NCI-H345 (cell line): ENCODE measurements at places on chromosomes 11 and 22.
A peak's percentile ranks its signal among the peaks of the same experiment; 100 is the strongest.

DNA sequence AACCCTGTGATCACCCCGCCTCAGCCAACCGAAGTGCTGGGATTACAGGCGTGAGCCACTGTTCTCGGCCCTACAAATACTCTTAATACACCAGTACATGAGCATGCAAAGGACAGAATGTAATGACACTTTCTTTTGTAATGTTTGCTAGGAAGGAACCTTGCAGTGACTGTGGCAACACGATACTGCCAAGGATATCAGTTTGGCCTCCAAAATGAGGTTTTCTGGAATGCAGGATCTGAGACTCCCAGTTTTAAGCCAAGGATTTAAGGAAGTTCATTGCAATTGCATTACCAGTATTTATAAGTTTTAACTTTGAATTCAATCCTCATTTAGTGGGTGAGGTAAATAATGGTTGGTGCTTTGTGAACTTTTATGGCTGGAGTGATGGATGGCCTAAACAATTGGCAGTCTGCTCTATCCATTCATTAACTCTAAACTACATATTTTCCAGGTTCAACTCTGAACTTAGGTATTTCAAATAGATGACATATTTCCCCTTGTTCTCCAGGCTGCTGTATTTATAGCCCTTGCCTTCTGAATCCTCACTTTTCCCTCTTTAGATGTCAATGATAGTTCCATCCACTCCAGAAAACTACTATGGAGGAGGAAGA lies 330.3 kb downstream of the C11orf87 start:
- no peak for DNase-seq

DNA sequence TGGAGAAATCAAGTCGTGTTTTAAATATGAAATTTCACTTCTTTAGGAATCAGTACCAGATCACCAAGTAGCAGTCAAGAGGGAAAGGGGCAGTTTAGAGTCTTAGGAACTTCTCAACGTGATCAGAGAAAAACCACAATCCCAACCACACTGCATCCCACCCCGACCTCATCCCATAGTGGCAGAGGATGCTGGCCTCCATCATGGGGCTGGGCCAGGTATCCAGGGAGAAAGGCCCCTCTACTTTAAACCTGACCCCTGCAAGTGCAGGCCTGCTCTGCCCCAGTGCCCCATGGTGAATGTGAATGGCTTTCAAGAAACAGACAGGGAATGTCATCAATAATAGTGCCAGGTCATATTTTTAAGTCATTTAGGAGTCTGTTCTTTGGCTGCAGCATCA lies 12.1 kb downstream of the CHST1 start:
- no peak for DNase-seq

DNA sequence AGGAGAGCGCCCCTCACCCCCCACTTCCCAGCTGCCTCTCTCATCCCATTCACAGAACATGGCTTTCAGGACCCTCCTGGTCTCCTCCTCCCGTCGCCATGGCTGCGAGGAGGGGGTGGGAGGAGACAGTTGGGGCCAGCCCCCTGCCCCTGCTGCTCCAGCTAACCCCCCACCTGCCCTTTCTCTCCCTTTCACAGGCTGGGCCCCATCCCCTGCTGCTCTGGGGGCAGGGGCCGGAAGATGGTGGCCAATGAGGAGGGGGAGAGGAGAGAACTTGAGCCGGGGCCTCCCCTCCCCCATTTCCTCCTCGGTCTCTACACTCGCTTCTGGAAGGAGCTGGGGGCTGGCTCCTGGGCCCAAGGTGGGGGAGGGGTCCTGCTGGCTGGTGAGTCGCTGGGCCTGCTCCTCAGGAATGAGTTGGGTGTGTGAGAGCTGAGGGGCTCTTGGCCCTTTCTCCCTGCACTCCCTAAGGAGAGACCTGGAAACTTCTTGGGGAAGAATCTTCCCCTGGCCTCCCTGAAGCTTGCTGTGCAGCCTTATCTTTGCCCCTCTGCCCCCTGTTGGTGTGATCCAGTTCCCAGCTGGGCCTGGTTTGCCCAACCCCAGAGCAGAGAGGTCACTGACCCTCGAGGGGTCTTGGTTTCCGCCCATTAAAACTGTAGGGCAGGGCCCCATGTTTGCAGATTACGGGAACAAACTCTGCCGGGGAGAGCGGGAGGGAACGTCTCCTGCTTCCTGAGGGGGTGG lies 10.2 kb downstream of the YPEL4 start:
- DNase-seq = no peak

DNA sequence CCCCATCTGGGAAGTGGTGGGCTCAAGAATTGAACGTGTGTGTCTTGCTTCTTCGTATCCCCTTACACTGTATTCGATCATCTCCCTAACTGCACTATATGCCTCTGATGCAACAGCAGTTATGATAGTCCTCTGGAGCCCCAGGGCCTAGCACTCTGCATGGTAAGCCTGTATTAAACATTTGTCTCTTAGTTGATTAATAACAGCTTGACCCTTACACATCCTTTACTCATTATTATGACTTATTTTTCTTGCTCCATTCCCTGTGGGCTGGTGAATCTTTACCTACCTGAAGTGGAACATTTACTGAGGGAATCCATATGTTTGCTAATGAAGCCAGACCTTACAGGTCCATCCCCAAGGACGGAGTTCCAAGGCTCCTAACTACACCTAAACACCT lies 5.6 kb downstream of the STX3 start:
- no peak for DNase-seq

- no peak for DNase-seq
Measured at GRCh38 chr11:62553080-62553838, 6.7 kb upstream of the AHNAK start.

DNA sequence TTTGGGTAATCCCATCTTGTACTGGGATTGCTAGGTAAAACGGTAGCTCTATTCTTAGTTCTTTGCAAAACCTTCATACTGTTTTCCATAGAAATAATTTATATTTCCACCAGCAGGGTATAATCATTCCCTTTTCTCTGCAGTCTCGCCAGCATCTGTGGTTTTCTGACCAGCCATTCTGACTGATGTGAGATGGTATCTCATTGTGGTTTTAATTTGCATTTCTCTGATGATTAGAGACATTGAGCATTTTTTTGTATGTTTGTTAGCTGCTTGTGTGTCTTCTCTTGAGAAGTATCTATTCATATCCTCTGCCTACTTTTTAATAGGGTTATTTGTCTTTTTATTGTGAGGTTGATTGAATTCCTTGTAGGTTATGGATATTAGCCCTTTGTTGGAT lies 220.9 kb downstream of the PGR start:
- no peak for DNase-seq

DNA sequence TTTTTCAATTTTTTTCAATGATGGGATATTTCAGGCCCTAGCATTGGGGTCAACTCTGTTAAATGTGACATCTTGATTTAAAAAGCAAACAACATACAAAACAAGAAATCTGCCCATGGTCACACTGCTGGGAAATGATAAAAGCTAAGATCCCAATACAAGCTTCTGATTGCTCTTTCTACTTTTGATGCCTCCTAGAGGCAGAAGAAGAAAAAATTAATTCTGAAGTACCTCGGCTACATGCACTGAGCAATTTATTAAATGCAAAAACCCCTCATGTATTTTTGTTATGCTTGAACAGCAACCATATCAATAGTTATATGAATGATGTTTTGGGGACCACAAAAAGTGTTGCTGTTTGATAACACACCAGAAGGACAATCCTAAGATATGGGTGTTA lies 342.1 kb upstream of the NARS2 start:
- no peak for DNase-seq

- DNase-seq = no peak
Measured at GRCh38 chr11:78171951-78172350, 16.5 kb downstream of the KCTD21 start.

DNA sequence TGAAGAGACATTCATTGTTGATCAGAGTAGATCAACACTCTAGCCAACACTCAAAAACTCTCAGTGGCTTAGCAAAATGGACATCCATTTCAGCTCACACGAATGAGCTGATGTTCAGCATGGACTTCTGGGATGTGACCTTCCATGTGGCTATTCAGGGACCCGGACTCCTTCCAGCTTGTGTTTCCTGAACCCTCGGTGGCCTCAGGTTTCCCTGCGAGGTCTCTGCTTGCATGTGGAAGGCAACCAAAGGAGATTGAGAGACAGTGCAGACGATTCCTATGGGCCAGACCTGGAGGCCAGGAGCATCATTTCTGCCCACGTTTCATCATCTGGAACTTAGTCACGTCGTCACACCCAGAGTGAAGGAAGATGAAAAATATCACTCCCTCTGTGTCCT lies 1137.4 kb downstream of the TBC1D22A start:
- DNase-seq = no peak

DNA sequence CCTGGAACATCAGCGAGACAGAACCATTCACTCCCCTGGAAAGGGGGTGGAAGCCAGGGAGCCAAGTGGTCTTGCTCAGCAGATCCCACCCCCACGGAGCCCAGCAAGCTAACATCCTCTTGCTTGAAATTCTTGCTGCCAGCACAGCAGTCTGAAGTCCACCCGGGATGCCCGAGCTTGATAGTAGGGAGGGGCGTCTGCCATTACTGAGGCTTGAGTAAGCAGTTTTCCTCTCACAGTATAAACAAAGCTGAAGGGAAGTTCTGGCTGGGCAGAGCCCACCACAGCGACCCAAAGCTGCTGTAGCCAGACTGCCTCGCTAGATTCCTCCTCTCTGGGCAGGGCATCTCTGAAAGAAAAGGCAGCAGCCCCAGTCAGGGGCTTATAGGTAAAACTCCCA lies 764.8 kb upstream of the LUZP2 start:
- DNase-seq = no peak

DNA sequence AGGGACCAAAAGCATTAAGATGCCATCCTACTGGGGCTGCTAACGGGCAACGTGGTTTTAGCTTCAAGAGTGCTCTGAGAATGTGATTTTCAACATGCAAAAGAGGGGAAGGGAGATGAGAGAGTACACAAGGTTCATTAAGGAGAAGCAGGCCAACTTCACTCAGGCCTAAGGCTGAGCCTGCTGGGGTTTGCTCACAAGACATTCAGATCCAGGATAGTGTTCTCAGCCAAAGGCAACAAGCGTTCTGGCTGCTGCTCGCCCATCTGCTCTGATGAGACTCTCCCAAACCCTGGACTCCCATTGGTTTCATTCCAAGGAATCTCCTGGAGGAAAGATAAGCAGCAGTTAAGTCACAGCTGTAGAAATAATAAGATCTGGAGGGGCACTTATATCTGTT lies 23.6 kb upstream of the UPB1 start:
- DNase-seq = no peak

DNA sequence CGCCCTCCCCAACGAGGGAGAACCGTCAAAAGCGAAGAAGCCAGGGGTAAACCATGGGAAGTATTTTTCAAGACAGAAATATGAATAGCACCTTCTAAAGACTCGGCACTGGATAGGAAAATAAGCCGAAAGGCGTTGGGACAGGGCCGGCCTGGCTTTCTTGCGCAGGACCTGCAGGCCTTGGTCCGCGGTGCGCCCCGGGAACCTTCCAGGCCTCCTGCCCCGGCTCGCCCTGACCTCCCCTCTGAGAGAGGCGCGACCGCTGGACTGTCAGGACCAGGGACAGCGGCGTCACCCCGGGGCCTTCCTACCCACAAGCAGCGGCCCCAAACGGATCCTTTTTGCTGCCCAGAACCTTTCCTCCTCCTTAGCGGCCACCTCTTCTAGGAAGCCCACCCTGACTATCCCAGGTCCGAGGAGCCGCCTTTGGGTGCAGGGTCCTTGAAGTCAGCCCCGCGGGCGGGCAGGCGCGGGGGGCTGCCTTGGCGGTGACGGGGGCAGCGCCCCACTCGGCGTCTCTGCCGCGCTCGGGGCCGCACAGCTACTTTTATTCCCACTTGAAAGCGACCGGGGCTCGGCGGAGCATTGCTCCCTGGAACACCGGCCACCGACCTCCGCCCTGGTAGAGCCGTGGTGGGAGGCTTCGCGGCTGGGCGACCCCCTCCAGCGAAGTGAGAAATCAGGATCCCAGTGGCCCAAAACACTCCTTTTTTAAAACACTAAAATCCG lies 650 bp upstream of the MAPK11 start:
- DNase-seq = no peak

DNA sequence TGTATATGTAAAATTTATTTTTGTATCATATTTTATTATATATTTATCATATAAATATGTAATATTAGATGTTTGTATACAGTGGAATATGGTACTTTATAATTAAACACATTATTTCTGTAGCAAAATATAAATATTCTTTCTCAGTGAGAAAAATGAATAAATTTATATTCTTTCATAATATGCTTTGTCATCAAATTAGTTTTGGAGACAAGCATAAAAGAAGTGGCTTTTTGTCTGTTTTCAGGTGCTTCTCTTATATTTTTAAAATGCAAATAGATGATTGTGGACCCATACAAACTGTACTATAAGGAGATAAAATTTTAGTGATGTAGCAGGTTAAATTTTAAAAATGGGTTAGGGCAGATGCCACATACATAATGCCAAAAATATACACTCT lies 222.4 kb upstream of the CNTN5 start:
- no peak for DNase-seq

DNA sequence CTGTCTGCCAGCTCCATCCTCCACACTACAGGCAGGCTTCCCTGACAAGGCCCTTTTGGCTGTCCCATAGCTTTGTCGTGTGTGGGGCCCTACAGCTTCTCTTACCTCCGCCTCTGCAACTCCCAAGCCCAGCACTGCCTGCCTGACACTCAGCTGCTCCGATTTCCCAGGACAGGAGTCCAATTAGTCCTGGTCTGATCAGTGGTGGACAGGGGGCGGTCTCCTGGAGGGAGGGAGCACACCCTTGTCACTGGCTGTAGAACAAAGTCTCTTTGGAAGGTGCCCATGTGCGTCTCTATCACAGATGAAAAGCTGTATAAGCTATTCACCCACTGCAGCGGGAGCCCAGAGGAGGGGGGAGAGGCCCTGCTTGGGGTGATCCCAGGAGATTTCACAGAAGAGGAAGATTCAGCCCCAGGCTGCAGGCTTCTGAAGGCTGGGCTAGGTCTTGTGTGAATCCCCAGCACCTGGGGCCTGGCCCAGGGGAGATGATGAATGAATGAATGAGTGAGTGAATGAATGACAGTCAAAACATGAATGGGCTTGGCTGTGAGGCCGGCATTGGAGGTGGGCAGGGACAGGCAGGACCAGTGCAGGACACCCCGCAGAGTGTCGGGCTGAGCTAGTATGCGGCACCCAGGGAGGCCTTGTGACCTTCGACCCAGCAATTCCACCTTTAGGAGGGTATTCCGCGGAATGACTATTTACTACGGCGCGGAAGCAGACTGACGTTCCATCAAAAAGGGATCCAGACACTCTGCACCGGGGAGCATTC lies 142.4 kb downstream of the CACNA1I start:
- DNase-seq = no peak

- no peak for DNase-seq
Measured at GRCh38 chr11:102194257-102194656, 84.0 kb downstream of the YAP1 start.

GRCh38 chr11:72446929-72447769 lies 12.8 kb upstream of the CLPB start:
- peak; percentile 52 for DNase-seq

GRCh38 chr11:113420808-113421207 lies 33.2 kb downstream of the ANKK1 start:
- DNase-seq = no peak

- no peak for DNase-seq
Measured at GRCh38 chr11:64560139-64560771, 30.8 kb upstream of the SLC22A12 start.

DNA sequence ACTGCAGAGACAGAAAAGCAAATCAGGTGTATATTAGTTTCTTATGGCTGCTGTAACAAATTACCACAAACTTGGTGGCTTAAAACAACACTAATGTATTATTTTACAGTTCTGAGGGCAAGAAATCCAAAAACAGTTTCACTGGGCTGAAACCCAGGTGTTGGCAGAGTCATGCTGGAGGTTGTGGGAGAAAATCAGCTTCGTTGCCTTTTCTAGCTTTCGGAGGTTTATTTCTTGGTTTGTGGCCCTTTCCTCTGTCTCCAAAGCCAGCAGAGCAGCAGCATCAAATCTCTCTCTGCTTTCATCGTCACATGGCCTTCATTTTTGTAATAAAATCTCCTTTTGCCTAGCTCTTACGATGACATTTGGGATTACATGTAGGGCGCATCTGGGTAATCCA lies 33.0 kb upstream of the OR6M1 start:
- DNase-seq = no peak
